ENCODE measurements at places on chromosomes 3 and 15.
A peak's percentile ranks its signal among the peaks of the same experiment; 100 is the strongest.

DNA sequence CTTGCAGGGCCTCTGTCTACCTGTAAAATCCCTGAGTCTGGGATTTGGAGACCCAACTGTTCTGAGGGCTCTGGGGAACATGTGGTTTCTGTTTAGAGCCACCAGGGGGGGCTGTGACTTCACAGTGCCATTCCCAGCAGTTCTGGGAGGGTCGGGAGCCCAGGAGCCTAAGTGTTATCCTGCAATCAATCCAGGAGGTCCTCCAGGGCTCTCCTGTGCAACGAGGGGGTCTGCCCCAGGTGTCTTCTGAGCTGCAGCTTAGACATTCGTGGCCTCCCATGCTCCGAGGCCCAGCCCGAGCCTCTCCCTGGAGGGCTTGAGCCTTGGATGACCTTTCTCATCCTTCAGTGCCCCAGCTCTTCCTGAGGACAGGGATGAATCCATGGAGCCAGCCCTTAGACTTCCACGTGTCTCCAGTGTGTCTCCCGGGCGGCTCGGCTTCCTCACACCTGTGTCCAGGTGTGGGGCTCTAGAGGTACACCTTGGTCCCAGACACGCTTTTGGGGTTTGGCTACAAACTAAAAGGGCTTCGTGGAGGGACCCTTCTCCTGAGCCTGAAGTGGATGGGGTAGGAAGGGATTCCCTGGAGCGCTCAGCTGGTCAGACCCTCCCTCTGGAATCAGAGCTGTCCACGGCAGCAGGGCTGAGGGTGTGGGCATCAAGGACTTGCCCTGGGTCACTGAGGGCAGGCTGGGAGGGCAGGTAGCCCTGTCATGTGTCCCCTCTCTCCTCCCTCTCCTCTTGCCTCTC lies 20.3 kb upstream of the ABTB1 start:
- peak; percentile 49 for DNase-seq

- DNase-seq = no peak
Measured at GRCh38 chr3:20047976-20048883, 8.0 kb downstream of the KAT2B start.

GRCh38 chr3:147215660-147216059 lies 190.7 kb downstream of the ZIC4 start:
- no peak for DNase-seq

DNA sequence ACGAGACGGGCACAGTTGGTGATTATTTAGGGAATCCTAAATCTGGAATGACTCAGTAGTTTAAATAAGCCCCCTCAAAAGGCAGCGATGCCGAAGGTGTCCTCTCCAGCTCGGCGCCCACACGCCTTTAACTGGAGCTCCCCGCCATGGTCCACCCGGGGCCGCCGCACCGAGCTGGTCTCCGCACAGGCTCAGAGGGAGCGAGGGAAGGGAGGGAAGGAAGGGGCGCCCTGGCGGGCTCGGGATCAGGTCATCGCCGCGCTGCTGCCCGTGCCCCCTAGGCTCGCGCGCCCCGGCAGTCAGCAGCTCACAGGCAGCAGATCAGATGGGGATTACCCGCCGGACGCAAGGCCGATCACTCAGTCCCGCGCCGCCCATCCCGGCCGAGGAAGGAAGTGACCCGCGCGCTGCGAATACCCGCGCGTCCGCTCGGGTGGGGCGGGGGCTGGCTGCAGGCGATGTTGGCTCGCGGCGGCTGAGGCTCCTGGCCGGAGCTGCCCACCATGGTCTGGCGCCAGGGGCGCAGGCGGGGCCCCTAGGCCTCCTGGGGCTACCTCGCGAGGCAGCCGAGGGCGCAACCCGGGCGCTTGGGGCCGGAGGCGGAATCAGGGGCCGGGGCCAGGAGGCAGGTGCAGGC lies 318.0 kb downstream of the FGF12 start:
- DNase-seq = no peak

DNA sequence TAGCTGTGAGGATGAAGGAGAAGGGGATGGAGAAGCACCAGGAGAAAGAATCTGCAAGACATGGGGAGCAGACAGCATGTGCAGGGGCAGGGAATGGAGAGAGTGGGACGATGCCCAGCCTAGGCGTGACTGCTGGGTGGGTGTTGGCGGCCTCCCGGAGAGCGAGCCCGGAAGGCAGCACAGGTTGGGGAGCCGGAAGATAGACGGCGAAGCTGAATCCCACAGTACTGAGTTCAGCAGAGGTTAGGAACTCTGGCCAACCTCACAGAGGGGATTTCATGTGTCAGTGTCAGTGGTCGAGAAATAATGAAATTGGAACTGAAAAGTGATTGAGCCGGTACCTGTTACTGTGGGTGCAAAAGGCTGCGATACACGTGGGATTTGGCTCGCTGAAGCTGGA lies 55.2 kb downstream of the PXYLP1 start:
- DNase-seq = no peak

DNA sequence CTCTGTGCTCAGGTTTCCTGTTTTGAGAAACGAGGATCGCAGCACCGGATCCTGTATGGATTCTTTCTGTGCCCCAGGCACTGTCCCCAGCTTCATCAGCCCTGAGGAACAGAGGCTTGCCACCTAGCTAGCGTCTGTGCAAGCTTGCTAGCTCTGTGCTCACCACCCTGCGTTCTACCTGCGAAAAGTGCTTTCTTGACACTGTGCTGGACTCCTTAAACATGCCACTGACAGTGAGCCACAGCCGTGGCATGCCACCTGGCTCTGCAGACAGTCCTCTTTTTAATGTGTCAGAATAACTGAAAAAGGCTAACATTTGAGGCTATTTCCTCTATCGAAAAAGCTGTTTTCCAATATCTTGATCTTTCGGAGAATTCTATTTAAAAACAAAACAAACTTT lies 1.4 kb downstream of the PGPEP1L start:
- no peak for DNase-seq

GRCh38 chr15:24919446-24919845 lies 35.3 kb upstream of the SNRPN start:
- DNase-seq = no peak

DNA sequence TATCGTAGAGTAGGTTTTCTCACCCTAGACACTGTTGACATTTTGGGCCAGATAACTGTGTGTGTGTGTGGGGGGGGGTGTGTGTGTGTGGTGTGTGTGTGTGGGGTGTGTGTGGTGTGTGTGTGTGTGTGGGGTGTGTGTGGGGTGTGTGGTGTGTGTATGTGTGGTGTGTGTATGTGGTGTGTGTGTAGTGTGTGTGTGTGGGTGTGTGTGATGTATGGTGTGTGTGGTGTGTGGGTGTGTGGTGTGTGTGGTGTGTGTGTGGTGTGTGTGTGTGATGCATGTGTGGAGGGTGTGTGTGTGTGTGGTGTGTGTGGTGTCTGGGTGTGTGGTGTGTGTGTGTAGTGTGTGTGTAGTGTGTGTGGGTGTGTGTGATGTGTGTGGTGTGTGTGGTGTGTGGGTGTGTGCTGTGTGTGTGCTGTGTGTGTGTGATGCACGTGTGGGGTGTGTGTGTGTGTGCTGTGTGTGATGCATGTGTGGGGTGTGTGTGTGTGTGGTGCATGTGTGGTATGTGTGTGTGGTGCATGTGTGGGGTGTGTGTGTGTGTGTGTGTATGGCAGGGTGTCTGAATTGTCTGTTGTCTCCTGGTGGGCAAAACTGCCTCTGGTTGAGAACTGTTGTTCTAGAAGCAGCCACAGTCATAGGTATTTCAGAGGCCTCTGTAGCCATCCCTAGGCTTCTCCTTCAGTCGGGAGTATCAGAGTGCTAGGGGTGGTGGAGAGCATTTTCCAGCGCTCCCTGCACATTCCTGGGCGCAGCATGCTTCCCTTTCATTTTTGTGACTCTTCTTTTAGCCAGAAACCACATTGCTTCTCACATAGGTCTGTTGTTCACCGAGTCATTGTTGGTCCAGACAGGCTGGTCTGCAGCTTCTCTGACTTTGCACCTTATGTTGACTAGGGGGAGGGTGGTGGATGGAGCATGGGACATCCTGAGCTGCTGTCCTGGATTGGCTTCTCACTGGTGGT lies 84.4 kb downstream of the THSD4 start:
- no peak for DNase-seq

- no peak for DNase-seq
Measured at GRCh38 chr3:101950985-101951733, 101.8 kb downstream of the NFKBIZ start.

DNA sequence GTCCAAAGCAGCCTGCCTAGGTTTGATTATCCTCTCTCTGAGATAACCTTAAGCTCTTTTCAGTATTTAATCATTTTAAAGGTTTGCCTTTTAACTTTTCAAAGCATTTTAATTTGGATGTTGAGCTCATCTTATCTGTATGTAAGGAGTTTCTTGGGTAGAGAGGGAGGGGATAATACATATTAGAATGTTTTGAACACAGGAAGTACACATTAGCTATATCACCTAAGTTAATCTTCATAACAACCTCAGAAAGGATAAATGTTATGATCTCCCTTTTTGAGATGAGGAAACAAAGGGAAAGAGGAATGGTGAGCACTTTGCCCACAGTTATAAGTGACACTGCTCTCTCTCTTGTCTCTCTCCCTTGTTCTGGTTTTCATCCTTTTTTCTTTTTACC lies 2.2 kb upstream of the CD47 start:
- DNase-seq = no peak

DNA sequence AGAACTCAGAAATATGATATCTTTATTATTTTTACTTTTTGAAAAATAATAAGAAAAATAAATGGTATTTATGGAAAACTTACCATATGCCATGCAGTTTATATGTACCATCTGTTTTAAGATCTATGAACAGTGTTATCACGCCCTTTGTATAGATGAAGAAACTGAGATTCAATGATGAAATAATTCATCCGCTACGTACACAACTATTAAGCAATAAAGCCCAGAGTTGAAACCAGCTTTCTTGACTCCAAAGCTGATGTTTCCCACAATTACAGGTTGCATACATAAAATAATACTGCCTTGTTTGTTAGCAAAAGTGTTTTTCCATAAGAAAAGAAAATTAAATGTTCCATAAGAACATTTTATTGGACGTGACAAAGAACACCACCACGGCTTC lies 67.2 kb upstream of the BCL6 start:
- DNase-seq = no peak

DNA sequence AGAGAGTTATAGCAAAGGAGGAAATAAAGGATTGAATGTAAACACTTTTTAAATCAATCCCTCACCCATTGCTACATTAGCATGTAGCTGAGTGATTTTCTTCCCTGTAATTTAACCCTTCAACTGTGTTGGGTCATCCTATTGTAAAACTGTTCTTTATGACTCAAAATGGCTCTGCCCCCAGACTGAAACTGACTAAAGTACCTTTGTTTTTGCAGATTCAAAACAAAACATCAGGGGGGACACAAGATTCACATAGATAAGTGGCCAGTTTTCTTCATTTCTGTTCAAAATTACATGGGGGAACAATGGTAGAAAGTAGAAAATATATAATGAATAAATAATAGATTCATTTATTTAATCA lies 268.4 kb downstream of the IGSF11 start:
- no peak for DNase-seq

DNA sequence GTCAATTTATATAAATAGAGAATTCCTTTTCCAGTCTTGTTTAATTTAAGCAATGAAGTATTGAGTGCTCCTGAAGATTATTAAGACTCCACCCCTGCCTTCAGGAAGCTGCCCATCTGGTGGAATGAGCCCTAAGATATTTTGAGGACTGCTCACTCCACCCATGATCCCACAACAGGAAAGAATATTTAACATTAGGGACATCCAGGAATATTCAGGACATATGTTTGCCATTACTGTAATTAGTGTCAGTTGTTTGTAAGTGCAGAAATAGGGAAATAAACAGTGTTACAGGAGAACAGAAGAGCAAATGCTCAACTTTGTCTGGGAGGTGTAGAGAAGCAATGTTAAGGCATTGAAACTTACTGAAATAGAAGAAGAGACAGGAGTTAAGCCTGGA lies 375.0 kb downstream of the ROBO2 start:
- DNase-seq = no peak

DNA sequence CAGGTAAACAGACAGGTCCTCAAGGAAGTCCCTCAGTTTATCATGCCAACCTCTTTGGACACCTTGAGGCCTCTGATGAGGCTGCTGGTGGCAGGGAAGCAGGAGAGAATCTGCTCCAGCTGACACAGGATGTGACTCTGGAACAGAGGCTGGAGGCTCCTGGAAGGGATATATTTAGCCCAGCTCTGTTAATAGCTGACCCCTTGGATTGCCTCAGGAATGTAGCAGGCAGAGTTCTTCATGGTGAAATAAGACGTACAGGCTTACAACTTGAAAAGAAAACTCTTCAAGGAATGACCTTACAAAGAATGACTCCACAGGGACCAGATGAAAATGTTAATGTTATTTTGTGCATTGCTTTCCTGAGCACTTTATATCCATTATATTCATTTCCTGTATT lies 90.5 kb downstream of the AQP9 start:
- peak; percentile 73 for DNase-seq

DNA sequence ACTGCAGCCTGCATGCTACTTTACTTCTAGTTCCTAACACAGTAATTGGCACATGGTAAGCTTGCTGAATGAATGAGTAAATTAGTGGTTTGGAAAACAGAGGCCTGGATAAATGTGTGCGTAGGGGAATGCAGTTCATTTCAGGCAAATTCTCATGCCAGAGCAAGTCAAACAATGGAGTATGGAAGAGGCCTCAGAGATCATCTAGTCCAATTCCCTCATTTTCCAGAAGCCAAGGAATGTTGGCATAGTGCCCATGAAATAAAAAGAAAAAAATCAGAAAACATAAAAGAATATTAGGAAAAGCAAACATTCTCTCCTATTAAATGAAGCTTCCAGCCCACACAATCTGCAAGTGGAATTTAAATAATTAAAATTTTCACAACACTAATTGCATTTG lies 92.4 kb downstream of the MB21D2 start:
- no peak for DNase-seq

DNA sequence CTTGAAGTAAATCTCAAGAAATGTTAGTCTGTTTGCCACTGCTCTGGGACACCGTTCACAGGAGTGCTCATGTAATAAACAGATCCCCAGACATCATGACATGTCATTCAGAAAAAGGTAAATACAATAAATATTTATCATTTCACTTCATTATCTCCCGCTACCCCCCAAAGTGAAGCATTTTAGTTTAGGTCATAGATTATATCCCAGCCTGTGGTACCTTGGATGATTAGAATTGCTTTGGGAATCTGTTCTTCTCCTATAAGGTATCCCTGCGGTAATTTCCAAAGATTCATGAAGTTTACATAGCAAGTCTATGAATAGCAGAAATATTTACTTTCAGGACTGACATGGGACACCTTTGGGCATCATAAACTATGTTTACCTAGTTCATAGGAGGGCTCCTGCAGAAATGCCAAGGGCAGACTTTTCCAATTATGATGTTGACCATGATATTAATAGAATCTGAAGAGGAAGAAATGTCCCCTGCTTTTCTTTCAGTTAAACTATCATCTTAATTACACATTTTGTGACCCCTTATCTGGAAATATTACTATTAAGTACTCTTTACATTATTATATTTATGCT lies 268.0 kb downstream of the NAALADL2 start:
- no peak for DNase-seq

GRCh38 chr3:150253622-150254021 lies 154.5 kb upstream of the TSC22D2 start:
- no peak for DNase-seq

- DNase-seq = no peak
Measured at GRCh38 chr3:47379411-47379899, 1.4 kb upstream of the PTPN23 start.
